ENCODE measurements at places on chromosomes 5 and 9. TPM values are rescaled to one million over a fixed set of nuclear protein-coding genes. Genes with fewer than 3 reads are reported as not detected.

DNA sequence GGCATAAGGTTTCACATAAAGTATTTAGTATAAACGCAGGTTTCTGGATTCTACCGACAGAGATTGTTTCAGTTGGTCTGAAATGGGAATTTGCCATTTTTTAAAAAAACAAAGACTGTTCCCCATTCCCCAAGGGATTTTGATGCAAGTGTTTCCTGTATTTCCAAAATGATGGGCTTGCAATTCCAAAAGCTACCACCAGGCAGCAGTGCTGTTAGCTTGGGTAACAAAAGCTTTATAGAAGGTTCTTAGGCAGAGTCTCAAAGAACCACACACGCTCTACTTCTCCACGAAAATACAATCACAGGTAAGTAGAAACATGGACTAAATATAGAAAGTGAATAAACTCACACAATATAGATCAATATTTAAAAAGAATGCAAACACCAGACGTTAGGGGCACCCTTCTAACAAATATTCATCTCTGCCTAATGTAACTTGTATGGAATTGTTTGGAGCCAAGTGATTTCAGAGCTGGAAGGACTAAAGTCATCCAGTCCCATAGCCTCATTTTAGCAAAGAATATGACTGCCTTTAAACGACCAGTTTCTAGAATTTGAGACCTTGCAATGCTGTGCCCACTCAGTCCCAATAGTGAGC, 154.3 kb downstream of the SPOCK1 start:
- DNase-seq, result peak; percentile 42

- DNase-seq, result no peak
Measured at GRCh38 chr9:3367185-3367584, 158.6 kb downstream of the RFX3 start.

DNA sequence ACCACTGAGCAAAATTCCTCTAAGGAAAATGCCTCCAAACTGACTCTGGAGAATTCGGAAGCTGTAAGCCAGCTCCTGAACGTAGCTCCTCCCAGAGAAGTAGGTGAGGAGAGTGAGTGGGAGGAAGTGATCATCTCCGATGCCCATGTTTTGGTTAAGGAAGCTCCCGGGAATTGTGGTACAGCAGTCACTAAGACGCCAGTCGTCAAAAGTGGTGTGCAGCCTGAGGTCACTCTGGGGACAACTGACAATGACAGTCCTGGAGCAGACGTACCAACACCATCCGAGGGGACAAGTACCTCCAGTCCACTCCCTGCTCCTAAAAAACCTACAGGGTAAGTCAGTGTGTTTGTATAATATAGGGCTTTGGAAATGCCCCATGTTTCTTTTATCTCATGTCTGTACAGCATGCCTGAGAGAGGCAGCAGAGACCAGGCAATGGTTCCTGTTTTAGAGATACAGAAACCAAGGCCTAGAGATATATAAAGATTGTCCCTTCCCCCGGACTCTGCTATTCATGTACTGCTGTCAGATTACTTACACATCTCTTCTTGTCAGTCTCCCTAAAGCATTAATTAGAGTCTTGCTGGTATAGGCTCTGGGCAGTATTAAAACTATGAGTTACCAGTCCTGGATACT, 23.9 kb downstream of the HMGXB3 start:
- no peak for DNase-seq

- peak; percentile 68 for DNase-seq
Measured at GRCh38 chr5:149581931-149582768, 852 bp downstream of the ARHGEF37 start.

DNA sequence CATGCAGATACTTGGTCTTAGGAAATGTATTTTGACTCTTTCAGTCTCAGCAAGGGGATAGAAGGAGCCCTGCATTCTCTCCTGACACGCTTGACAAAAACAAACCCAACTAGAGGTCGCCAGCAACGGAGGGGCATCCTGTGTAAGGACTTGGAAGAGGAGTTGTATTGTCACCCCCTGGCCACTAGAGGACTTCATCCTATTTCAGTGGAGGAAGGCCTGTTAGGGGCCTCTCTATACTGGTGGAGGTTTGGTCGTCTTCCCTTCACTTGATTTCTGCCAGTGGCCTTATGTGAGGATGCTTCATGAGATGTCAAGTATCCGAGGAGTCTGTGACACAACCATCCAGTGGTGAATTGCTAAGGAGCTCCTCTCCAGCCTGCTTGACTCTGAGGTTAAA, 122.8 kb upstream of the STC2 start:
- no peak for DNase-seq

DNA sequence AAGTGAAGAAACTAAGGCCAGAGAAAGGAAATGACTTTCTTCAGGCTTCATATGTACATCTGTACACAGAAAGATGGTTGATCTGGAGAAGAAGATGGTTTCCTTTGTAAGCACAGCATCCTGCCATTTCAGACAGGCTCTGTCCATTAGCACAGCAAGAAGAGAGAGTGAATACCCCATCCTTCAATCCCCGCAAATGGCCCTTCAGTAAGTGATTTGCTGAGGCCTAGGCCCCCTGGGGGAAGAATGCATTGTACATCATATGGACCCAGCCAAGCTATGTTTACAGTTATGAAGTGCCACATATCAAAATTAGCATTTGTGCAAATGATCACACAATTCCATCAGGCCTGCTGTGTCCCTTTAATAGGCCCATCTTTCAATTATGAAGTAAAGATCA, 657.4 kb downstream of the BRINP1 start:
- DNase-seq, result no peak

DNA sequence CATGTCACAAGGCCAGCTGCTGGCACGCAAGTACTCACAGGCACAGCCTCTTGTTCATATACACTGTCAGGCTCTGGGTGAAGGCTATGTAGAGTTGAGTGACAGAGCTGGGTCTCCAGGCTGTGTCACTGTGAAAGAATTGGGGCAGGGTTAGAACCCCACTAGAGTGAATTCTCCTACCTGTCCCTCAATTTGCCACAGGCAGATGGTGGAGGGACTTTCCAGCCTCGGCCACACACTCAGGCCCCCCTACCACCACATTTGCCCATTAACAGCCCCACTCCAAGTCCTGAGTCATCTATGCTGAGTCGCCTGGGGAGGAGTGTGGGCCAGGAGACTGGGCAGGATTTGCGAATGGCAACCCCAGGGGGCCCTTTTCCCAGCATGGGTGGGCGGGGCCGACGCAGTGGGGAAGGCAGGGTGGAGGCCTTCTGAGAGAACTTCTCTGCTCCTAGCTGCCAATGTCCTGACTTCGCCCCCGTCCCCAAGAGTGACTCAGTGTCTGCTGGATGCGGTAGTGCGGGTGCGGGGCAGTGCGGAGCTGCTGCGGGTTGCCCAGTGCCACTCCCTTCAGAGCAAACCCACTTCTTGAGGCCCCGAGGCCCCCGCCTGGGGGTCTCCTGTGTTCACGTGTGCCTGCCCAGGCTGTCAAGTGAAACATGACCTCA, 50.3 kb upstream of the PSD2 start:
- peak; percentile 45 for DNase-seq

DNA sequence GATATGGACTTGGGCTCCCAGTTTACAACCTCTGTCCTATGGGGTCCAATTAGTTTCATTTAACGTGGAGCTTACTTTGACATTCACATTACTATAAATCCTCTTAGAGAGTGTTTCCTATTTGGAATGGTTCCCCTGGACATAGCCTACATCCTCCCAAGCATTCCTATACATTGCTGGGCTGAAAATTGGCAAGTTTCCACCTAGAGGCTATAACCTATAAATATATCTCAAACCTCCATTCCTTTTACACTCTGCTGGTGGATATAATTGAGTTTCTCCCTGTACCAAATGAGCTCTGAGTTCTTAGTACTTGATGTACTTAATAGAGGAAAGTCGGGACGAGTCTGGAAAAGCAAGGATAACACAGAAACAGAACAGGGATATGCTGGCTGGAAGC, 172.8 kb downstream of the ASTN2 start:
- no peak for DNase-seq

The OTP gene
- not detected for total RNA-seq

The CDH9 gene
- not detected for total RNA-seq

The EIF4E1B gene
- not detected for total RNA-seq

- DNase-seq, result no peak
Measured at GRCh38 chr5:97134634-97135033, 7.8 kb downstream of the LIX1 start.

The WDR31 gene
- total RNA-seq, result 3.0 TPM

DNA sequence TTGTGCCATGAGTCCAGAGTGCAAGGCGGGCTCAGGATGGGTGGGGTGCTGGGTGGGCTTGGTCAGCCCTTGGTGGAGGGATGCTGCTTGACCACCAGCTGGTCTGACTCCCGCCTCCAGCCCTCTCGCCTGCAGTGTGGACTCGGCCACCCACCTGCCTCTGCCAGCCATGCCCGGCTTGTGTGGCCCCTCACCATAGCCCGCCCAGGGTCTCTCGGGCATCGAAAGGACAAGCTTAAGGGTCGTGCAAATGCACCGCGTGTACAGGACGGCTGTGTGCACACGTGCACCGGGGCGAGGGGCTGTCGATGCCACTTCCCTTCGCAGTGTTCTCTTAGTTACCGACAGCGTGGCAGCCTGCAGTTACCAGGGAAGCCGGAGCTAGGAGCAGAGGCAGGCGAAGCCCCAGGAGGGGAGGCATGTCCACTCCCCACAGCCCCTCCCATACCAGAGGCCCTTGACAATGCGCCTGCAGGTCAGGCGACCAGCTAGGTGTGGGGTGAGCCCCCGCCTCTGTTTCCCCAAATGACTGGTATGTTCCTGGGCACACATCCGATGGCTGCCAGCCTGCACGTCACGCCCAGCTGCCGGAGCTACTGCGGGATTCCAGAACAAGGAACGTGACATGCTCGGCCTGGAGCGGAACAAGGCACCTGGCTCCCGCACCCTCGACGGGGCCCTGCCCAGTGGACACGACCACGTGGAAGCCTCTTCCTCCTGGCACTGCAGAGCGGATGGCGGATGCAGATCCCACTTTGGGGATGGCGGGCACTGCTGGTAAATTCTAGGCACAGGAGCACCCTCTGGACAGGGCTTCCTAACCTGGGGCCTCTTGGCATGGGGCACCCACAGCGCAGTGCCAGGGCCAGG, 7.8 kb downstream of the LCN9 start:
- DNase-seq, result no peak

- DNase-seq, result no peak
Measured at GRCh38 chr5:72854419-72854818, 38.0 kb downstream of the TNPO1 start.

The PAEP gene
- not detected for total RNA-seq

DNA sequence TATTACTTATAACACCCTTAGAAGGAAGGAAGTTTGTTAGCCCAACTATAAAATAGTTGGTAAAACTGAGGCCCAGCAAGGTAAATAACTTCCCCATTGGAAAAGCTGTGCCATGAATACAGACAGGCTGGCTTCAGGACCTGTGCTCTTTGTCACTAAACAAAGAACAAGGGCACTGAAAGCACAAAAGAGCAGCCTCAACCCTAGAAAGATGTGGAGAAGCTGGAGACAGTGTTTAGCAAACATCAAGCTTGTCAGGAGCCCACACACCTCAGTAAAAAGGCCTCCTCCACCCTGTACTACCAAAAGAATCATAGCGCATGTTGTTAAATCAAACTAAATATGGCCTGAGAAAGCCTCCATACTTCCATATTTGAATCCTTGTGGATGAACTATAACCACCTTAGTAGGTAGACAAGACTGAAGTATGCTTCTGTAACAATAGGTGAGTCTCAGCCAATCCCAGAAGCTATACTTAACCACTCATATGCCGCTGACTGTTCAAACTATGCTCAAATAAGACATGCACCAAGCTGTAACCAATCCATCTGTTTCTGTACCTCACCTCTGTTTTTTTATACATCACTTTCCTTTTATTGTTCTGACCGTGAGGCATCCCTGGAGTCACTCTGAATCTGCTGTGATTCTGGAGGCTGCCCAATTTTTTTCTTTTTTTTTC, 18.4 kb upstream of the SCGB3A2 start:
- DNase-seq, result no peak

The FAM200C gene
- 1.8 TPM for total RNA-seq

DNA sequence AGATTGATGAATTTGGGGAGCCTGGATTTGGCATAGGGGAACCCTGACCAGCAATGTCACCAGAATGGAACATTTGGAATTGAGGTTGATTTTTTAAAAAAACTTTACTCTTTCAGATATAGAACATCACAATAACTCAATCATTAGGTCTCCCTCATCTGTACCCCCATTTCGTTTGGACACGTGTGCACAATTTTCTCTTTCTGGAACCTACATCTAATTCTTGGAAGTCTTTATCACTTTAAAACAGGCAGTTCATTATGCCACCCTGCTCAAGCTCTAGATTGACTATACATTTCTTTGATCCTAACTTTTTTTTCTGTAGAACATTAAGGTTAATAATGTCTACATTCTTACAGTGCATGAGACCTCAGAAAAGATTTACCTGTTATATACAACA, 3.7 kb upstream of the SSBP2 start:
- no peak for DNase-seq
